ENCODE measurements at places on chromosomes 7 and 10.

GRCh38 chr10:47241946-47242867 lies 57.8 kb upstream of the GDF10 start:
- no peak for DNase-seq

DNA sequence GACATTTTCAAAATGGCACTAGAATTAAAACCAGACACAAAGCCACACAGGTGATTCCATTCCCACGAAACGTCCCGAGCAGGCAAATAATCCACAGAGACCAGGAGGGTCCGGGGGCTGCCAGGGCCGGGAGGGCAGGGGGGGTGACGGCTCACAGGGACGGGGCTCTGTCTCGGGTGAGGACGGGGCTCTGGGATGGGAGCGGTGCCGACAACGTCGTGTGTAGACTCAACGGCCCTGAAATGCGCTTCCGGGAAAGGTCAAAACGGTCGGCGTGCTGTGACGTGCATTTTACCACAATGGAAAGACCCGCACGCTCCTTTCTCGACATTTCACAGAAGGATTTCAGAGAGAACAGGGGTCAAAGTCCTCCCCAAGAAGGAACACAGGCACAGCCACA lies 63.3 kb upstream of the PDGFA start:
- DNase-seq = no peak

GRCh38 chr7:38368191-38368605 lies 94.8 kb upstream of the TARP start:
- peak; percentile 49 for DNase-seq

DNA sequence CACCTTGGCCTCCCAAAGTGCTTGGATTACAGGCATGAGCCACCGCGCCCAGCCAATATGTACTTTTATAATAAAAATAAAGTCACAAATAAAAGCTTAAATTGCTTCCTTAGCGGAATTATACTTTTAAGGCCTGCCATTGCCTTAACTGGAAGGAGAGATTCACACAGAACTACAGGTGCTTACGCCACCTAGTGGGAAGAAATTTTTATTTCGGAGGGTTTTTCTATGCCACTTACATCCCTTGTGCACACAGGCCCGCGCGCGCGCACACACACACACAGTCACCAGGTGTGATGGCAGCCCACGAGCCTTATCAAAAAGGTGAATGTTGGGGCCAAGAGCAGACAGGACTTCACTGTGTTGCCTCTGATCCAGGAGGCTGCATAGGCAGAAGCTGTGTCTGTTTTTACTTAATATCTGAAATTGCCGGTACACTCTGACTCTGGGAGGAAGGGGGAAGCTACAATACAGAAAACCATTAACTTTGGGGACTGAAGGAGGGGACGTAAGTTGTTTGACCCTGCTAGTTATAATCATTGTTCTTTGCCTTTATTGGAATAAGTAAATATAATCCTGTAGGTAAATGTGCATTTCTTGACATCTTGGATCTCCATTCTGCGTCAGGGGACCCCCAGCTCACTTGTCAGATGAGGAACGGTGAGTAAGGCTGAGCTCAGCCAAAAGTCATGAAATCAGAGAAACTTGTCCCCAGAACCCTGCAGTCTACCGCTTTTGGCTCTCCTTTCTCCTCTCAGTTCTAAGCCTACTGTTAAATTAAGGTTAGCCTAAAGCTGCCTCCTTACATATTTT lies 87.1 kb downstream of the SLC16A9 start:
- DNase-seq = peak; percentile 80

DNA sequence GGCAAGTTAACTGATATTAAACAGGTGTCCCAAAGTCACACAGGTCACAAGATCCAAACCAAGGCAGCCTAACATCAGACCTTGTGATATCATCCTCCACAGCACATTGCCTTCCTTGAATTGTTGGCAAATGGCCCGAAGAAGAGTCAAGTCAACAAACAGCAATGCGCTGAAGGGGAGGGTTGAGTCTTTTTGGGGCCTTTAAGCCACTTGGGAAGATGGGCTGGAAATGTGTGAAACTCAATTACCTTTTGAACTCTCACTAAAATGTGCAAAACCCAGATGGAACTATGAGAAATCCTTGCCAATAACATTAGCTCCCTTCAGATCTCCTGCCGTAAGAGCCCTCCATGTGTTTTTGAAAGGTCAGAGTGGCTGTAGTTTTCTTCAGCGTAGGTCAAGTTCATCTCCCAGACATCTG lies 47.9 kb upstream of the STK17A start:
- peak; percentile 30 for DNase-seq

DNA sequence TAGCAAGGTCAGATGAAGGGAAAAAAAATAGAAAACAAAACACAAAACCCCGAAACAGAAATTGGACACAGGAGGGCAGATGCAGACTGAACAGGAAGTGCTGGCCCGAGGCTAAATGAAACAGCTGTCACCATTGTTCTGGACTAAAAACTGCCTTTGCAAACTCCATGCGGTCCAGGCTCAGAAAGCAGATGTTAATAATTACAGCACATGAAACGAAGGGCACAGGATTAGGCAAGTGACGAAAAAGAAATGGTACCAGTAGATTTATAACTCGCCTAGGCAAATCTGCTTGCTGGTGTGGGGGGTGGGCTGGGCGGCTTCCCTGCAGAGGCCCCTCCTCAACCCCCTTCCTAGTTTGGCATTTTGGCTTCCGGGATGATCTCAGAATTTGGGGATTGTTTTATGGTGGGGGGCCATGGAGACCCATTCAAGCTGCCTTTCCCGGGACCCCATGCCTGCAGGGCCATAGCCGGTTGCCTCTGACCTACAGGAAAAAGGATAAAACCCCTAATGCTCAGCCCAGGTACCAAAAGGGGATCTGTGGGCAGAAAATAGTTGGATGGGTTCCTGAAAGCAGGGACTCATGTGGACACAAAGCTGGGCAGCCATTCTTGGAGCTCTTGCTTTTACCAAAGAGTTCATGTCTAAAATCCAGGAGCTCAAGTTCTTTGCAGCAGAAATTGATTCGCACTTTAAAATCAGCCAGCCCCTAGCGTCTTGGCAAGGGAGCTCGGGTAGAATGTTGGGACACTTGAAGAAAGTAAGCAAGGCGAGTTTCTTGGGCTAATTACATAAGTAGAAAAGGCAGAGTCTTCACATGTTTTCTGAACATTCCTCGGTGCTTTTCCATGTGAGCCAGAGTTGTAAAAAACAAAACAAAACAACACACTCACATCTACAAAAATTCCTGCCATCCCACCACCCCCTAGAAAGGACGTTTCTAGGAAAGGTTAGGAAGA lies 39.0 kb upstream of the EMX2 start:
- no peak for DNase-seq

- DNase-seq = no peak
Measured at GRCh38 chr7:117790731-117791130, 82.5 kb downstream of the CTTNBP2 start.

- no peak for DNase-seq
Measured at GRCh38 chr10:84683550-84683949, 355.2 kb downstream of the CCSER2 start.

- DNase-seq = no peak
Measured at GRCh38 chr10:7277867-7278266, 133.0 kb downstream of the SFMBT2 start.

- DNase-seq = no peak
Measured at GRCh38 chr7:12788171-12788570, 100.7 kb downstream of the ARL4A start.

DNA sequence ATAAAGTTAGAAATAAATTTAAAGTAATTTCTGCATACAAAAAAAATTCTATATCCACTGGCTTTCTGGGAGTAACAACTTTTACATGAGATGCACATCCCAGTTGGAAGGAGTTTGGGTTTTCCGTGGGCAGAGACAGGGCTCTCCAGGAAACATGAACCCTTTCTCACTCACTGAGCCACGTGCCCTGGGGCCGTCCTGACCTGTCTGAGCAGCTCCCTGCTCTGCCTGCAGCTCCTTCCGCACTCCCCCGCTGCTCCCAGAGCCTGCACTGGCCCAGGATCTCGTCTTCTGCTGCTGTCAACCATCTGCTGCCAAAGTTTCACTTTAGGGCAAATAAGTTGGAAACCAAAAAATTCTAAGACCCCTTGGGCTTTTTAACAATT lies 169.1 kb downstream of the DIP2C start:
- peak; percentile 18 for DNase-seq

DNA sequence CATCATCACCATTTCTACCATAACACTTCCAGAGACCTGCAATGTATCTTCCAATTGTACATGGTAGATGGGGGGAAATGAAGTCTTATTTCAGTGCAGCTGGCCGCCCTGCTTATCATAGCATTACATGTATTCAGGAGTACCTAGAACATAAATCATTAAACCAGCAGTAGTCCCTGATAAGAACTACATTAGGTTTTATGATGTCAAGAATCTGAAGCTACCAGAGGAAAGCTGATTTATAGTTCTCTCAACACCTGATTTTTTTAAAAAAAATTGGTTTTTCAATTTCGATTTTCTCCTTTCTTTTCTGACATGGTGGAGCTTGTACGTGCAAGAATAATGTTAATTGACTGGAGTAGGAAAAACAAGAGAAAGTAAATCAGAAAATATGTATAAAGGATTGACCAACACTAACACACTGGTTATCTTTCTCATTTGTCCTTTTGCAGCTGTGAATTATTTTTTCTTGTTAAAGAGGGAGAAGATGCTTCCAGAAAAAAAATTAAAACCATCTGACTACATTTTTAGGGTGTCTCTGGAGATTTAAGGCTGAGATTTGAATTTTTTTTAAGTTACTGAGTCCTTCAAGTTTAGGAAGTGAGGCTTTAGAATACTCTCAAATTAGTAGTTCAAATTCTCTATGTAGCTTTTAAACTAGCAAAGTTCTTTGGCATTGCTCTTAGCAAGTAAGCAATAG lies 59.1 kb downstream of the CSTF2T start:
- DNase-seq = no peak

DNA sequence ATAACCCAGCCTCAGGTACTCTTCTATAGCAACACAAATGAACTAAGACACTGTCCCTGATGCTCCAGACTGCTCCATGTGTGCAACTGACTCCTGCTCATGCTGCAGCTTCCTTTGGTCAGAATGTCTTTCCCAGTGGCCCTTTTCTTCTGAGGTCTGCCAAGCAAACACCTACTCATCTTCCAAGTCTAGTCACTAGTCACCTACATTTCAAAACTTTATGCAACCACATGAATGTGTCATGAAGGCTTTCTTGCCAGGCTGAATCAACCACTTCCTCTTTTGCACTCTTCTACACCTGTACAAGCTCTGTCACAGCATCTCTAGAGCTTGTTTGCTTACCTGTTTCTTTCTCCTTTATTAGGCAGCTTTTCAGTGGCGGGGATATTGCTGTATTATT lies 75.8 kb downstream of the LSMEM1 start:
- peak; percentile 9 for DNase-seq

DNA sequence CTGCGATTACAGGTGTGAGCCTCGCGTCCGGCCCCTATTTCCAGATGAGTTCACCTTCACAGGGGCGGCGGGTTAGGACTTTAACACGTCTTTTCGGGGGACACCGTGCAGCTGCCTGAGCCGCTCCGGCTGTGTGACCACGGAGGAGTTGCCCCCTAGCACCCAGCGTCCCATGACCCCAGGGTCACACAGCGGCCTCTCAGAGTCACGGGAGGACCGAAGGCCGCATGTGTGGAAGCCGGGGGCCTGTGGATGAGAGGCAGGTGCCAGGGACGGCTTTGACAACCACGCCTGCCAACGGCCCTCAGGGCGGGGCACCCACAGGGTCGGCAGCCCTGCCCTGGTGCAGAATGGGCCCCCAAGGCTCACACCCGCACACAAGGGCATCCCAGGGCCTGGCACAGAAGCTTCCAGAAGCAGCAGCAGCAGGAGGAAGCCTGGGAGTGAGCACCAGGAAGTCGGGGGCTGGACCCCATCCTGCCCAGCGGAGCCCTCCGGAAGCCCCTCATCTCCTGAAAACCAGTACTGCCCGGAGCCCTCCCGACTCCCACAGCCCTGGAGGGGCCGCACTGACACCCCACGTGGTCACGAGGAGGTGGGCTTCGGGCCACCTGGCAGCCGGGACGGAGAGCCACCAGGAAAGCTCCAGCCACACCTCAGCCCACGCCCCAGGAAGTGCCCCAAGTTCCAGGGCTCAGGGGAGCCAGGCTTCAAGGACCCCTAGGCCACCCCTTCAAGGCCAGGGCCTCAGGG lies 32.7 kb downstream of the ADAP1 start:
- DNase-seq = no peak

GRCh38 chr10:5531558-5532306 lies 7.0 kb downstream of the CALML3 start:
- DNase-seq = no peak

- no peak for DNase-seq
Measured at GRCh38 chr7:28726555-28726954, 231.6 kb downstream of the TRIL start.

DNA sequence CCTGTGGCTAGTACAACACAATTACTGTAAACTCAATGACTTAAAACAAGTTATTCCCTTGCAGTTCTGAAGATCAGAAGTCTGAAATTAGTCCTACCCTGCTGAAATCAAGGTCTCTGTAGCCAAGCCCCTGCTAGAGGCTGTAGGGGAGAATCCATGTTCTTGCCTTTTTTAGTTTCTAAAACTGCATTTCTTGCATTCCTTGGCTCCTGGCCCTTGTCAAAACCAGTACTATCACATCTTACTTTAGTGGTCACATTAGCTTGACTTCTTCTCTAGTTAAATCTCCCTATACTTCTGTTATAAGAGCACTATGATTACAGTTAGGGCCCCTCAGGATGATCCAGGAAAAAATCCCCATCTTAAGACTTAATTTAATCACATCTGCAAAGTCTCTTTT lies 567.0 kb downstream of the GFRA1 start:
- DNase-seq = peak; percentile 18

- DNase-seq = peak; percentile 25
Measured at GRCh38 chr7:151658778-151659177, 139.1 kb upstream of the RHEB start.

DNA sequence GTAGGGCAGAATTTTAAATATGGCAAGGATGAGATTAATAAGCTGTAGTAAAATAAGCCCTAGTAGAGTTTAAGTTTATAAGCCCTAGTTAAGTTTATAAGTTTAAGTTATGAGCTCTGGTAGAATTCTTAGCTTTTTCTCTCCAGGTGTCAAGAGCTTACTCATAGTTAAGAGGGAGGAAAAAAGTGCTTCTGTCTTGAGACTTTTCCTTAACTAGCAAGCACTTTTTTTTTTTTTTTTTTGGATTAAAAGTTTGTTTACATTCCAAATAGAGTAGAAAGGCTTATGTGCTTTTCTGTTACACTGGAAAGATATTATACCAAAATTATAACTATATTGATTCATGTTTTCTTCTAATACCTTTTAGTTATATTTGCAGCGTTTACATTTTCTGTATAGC lies 25.5 kb upstream of the MPP7 start:
- DNase-seq = peak; percentile 67

- peak; percentile 32 for DNase-seq
Measured at GRCh38 chr7:27116962-27117886, 13.3 kb downstream of the HOXA4 start.

Measured in fibroblast of lung (primary cell).